ENCODE measurements at places on chromosomes 7 and 10. TPM values are rescaled to one million over a fixed set of nuclear protein-coding genes. Genes with fewer than 3 reads are reported as not detected.

PIK3AP1 gene
- 5.4 TPM for total RNA-seq

CALY gene
- total RNA-seq: not detected

ZNF727 gene
- not detected for total RNA-seq

FAM25C gene
- total RNA-seq: not detected

SYPL1 gene
- 91.2 TPM for total RNA-seq

TAS2R41 gene
- not detected for total RNA-seq

CYP3A7 gene
- total RNA-seq: not detected

CYP26C1 gene
- total RNA-seq: 0.65 TPM

ASZ1 gene
- not detected for total RNA-seq

IL15RA gene
- total RNA-seq: 3.5 TPM

UCMA gene
- not detected for total RNA-seq

FAM20C gene
- total RNA-seq: 34.9 TPM

SH3PXD2A gene
- 8.2 TPM for total RNA-seq

EN2 gene
- 0.05 TPM for total RNA-seq

MYPN gene
- total RNA-seq: 0.17 TPM

ECHDC3 gene
- 14.9 TPM for total RNA-seq

DNA sequence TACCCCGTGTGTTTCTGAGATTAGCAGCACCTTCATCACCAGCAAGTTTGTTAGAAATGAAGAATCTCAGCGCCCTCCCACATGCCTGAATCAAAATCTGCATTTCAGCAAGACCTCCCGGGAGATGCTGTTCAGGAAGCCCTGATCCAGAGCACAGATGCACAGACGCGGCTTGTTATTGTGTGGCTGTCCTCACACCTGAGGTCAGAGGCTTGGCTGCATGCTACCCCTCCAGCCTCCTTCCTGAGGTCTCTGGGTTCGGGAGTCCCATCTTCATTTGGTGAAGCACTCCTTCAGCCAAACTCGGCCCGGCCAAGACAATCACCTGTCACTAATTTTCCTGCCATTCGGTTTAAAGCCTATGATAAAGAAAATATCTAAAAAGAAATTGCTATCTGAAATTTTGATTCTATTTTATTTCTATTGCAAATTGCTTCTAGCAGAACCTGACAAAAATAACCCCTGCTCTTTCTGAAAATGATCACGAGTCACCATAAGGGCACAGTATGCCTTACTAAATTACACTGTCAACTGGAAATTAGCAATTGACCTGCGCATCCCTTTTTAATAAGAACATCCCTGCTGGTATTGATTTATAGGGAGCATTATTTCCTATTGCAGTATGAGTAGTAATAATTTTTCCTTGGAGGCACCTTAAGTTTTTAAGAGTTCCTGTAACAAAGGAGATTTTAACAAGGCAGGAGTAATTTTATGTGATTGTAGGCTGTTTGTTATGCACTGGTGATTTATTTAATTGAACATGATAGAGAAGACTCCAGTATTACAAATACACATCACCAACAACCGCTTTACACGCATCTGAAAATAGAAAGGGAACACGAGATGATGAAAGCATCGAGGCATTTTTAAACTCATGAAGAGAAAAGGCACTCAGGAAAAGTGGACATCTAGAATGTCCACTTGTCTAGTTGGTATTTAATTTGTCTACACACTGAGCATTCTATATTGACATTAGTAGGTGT lies 49.5 kb downstream of the VSTM2A start:
- DNase-seq: no peak

GRCh38 chr10:3805201-3805790 lies 20.3 kb upstream of the KLF6 start:
- peak; percentile 97 for DNase-seq

GRCh38 chr10:24813856-24814255 lies 90.2 kb upstream of the ARHGAP21 start:
- no peak for DNase-seq

DNA sequence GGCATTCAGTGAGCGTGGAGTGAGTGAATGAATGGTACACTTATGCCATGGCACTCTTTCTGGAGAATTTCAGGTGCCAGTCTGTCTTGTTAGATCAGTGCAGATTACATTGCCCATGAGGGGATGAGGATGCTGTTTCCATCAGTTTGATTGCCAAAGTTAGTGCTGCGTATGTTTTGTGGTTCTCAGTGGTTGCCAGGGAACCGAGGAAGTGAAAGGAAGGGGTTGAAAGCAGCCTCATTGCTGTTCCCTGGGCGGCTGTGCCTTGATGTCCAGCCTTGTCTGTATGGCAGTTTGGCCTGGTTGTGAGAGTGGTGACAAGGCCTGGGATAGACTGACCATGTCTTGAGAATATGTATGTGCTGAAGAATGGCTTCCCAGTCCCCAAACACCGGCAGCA lies 30.2 kb downstream of the WBP1L start:
- DNase-seq: no peak

DNA sequence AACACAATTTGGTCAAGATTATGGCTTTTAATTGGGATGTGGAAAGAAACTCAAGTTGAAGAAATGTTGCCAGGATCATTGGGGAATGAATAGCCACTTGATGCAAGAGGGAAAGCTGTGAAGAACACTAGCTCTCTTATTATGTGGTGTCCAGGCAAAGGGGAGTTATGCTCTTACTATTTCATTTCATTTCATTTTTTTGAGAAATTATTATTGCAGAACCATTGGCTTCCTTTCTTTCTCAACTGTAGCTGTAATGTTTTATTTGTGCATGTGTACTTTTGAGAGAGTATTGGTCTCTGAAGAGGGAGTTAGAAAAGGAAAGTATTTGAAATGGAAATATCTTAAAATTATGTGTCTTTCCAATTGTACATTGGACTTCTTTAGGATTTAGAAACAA lies 312.6 kb upstream of the BMPER start:
- DNase-seq: no peak

- DNase-seq: peak; percentile 99
Observed at GRCh38 chr7:131235489-131236317, 92.0 kb upstream of the MKLN1 start.

- DNase-seq: peak; percentile 18
Observed at GRCh38 chr7:128937647-128938543, at the start of gene IRF5. Gene IRF5, plus strand, starts transcription at chr7:128937927. Its CDS starts 4,155 bp downstream, at chr7:128942082.

DNA sequence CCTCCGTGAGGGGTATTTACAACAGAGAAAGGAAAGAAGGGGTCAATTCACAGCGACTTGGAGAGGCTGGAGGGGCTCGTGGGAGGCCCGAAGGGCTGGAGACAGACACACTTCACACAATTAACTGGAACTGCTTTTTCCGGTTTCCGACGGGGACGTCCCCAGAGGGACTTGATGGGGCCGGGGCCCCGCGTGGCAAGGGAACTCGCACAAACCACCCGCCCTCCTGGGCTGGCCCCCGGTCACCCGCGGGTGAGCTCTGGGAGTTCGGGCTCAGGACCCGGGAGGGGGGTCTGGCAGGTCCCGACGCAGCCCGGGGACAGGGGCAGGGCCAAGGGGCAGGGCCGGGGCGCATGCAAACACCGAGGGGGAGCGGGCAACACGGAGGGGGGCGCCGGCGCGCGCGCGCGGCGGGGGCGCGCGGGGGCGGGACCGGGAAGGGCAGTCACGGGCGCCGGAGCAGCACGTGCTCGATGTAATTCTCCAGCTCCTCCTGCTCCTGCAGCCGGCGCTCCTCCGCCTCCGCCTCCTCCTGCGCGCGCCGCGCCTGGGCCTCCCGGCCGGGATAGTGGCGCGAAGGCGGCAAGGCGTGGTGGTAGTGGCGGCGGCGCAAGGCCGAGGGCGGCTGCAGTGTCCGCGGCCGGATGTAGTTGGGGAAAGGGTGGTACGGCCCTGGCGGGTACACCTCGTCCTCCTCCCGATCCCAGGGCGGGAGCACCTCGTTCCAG lies 2.7 kb downstream of the VGF start:
- DNase-seq: no peak

DNA sequence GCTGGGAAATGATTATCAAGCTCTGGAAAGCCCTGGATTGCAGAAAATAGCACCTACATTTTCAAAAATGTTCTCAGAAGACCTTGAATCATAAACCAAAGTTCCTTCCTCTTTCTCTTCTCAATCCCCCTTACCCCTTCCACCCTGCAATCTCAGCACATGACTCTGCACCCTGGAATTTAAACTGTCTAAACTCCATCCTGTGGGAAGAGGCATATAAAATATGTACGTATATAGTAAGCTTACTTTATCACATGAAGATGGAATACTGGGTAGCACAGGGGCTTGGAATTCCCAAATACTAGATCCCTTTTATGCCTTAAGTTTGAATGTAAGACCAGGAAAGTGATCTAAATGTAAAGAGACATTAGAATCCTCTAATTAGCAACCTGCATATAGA lies 7.7 kb downstream of the AGMO start:
- DNase-seq: peak; percentile 40

- no peak for DNase-seq
Observed at GRCh38 chr7:44772440-44772839, 23.8 kb downstream of the ZMIZ2 start.

- DNase-seq: no peak
Observed at GRCh38 chr10:124262234-124262865, 156.4 kb downstream of the OAT start.

GRCh38 chr7:35613150-35613549 lies 81.8 kb downstream of the HERPUD2 start:
- DNase-seq: no peak

GRCh38 chr7:44244282-44244681 lies 43.5 kb downstream of the YKT6 start:
- DNase-seq: no peak

GRCh38 chr7:130400120-130400572 lies 19.9 kb downstream of the CPA1 start:
- no peak for DNase-seq

DNA sequence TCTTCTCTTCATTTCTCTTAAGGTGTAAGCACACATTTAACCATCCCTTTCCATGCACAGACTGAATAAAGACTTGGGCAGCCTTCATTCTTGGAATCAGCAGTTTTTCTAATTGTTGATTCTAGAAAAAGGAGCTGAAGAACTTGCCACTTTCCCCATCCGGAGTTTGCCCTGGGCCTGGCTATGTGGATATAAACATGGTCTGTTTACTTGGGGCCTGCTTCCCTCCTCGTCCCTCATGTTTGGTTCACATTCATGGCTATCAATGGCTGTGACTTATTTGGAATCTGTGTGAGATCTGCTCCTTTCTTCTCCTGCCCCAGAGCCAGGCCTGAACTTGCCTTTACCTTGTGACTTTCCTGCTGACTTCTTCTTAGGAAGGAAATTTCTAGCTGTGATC lies 199.3 kb downstream of the LRMDA start:
- no peak for DNase-seq

GRCh38 chr7:98423043-98423442 lies 22.2 kb upstream of the BAIAP2L1 start:
- DNase-seq: peak; percentile 45

GRCh38 chr7:116786791-116787443 lies 75.5 kb upstream of the CAPZA2 start:
- peak; percentile 79 for DNase-seq

- DNase-seq: no peak
Observed at GRCh38 chr10:132910901-132911785, 31.2 kb downstream of the CFAP46 start.

DNA sequence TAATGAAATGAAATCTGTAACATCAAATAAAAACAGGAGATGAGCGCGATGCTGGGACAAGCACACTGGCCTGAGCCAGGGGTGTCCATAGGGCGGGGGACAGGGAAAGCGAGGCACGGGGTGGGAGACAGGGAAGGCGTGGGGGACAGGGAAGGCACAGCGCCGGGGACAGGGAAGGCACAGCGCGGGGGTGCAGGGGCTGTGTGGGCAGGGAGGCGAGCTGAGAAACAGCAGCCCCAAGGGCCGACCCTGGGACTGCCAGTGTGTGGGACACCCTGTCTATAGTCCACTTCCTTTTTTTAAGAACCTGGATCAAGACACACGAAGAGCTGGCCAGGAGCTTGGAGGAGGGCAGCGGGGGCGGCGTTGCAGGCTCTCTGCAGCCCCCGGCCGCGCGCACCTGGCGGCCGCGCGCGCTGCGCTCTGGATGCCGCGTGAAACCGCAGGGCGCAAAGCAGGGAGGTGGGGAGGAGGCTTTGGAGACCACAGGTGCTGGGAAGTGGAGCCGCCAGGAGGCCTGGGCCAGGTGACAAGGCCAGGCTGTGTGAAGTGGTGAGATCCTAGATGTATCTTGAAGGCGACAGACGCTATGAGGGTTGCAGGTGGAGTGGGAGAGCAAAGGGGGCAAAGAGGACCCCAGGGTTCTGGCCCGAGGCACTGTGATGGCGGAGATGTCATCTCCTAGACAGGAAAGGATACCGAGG lies 157.7 kb downstream of the COBL start:
- DNase-seq: no peak

DNA sequence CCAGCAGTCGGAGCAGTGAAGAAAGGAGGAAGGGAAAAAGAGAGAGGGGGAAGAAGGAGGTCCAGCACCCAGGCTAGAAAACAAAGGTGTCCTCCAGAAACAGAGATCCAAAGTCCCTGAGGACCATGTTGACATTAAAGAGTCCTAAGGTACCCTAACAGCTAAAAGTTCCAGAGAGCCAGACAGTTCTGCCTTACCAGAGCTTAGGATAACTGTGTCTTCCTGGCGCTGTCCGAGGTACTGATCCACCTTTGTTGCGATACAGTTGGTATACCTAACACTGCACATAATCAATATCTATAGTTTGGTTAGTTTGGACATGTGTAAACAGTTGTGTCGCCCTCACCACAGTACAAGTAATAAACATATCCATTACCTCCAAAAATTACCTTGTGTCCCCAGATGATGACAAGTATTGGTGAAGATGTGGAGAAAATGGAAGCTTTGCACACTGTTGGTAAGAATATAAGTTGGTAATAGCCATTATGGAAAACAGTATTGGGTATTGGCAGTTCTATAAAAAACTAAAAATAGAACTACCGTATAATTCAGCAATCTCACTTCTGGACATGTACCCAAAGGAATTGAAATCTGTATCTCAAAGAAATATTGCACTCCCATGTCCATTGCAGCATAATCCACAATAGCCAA lies 59.8 kb downstream of the GRID1 start:
- DNase-seq: peak; percentile 12

DNA sequence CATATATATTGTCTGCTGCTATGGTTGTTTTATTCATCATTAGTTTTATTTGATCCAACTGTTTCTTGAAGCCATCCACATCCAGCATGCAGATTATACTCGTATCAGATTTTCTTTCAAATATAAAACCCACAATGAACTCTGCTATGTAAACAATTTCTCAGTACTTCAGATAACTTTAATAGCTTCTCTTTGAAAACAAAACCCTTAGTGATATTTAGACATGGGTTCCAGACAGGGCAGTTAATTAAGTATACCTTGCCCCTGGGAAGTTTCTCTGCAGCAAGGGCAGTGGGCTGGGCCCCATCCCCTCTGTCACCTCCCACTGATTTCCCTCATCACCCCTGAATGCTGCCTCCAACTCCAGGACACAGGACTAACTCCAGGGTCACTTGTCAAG lies 104.3 kb downstream of the GFRA1 start:
- DNase-seq: no peak

DNA sequence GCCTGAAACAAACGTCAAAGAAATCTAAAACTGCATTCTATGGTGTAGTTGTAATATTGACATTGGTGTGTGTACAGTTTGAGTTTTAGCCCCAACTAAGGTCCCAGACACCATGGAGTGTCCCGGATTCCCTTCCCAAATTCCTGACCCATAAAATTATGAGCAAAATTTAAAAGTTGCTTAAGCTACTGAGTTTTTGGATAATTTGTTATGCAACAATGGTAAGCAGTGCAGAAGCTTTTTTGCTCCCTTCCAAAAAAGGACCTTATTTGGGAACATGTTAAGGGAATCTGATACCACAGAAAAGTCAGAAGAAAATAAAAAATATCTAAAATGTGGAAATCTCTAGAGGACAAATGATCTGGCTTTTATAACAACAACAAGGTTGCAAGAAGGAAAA lies 63.3 kb upstream of the KMT2E start:
- DNase-seq: no peak
